ENCODE measurements at places on chromosomes 6 and 20.

- peak; percentile 48 for DNase-seq
Measured at GRCh38 chr6:43812850-43813578, 43.0 kb downstream of the VEGFA start.

DNA sequence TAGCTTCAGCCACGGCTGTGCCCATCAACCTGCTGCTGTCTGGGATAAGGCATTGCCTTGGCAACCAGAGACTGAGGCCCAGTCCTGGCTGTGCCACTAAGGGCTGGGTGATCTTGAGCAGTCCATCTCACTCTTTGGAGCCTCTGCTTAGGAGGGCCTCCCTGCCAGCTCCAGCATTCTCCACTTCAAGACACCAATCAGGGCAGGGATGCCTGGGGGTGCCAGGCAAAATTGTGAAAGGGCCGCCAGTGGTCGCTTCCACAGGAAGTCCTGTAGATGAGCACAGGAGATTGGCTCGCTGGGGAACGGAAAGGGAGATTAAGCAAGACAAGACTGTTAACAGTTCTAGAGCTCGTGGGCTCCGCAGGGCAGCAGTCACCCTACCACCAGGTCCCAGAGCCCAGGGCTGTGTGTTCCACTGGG is at the start of gene RAB44:
TSS of gene RAB44 (plus strand) at position 346 of the 423 bp plus-strand sequence. CDS start 6,410 bp downstream, outside the sequence.
- no peak for DNase-seq

DNA sequence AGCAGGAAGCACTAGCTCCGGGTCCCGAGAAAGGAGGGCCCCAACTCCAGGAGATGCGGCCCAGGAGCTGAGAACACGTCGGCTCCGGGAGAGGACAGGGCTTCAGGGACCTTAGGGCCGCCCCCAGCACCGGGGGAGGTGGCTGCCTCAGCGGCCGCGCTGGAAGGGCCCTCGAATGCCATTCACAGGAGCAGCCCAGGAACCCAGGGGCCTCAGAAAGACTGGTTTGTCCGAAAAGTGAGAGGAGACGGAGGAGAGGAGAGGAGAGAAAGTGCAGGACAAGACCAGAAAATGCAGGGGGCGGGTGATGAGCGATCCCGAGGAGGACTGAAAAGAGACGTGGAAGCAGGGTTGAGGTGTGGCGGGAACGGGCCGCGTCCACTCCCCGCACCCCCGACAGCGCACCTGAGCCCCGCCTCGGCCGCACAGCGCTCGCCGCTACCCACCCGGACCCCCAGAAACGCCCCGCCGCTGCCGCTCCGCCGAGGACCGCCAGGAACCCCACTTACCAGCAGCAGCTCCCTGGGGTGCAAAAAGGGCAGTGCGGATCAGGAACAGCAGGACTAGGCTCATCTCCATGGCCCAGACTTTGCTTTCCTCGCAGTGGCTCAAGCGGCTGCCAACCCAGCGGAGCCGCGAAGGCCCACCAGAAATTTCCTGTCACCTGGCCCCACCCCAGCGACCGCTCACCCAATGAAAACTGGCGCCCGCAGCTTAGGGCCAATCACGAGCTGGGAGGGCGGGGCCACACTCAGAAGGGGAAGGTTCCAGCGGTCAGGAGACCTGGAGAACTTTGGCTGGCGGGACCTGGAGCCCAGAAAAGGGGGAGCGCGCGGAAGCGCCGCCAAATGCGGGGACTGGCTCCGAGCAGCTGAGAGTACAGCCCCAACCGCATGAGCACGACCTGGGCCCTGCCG is 25.4 kb downstream of the HLA-F start:
- peak; percentile 83 for DNase-seq

DNA sequence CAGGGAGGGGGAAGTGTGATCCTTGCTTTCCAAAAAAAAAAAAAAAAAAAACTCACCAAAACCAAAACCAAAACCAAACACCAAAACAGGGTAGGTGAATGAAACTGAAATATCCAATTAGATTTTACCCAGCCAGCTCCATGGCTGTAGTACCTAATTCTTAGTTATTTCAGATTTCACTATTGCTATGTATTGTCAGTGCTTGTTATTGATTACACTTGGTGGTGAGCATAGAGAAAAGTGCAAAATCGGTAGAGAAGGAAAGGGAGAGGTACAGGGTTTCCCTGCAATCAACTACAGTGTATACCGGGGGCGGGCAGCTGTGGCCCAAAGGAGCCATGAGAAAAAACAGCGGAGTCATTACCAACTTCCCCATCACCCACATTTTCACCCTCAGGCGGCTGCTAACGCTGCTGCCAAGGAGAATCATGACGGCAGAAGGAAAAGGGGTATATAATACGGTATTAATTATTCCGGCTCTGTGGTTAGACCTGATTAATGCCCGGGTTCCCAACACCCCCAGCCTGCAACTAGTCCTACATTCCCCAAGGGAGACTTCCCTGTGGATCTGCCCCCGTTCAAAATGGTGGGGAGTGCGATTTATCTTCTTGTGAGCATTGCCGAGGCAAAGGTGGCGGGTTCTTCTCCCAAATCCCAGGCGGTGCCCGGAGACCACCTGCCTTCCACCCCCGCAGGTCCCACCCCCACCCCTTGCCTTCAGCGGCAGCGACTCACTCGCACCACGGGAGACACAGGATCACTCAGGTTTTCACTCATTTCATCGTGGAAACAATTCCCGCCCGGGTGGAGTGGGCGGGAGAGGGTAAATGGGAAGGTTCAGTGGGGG is at the start of gene C6orf62:
TSS of gene C6orf62 (minus strand) at position 30 of the 847 bp plus-strand sequence. CDS start 486 bp downstream, outside the sequence.
- peak; percentile 83 for DNase-seq

- no peak for DNase-seq
Measured at GRCh38 chr6:144066741-144067484, 28.5 kb downstream of the SF3B5 start.

GRCh38 chr6:9455864-9456658 is 958.8 kb downstream of the TFAP2A start:
- DNase-seq: no peak

DNA sequence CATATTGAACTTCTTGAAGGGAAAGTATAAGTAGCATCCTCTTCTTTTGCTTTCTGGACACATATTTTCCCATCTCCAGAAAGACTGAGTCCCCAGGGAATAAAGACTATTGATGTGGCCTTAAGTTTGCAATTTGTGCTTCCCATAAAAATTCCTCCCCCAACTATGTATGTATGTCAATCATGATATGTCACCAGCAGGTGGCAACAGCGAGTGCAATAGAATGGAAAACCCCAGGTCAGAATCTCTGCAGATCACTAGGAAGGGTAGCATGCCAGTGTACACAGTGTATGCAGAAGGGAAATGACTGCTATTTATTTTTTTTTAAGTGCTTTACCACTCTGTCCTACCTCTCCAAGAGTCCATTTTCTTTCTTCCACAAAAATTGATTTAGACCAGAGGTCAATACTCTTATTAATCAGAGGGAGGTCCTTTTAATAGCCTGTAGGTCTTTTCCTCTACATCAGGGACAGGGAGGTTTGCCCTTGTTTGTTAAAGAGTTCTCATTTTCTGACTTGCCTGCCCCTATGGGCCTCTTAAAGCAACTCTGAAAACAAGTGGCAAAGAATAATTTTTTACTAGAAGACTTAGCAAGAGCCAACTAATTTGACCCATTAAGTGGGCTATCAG is 61.4 kb downstream of the BMP2 start:
- DNase-seq: peak; percentile 45

DNA sequence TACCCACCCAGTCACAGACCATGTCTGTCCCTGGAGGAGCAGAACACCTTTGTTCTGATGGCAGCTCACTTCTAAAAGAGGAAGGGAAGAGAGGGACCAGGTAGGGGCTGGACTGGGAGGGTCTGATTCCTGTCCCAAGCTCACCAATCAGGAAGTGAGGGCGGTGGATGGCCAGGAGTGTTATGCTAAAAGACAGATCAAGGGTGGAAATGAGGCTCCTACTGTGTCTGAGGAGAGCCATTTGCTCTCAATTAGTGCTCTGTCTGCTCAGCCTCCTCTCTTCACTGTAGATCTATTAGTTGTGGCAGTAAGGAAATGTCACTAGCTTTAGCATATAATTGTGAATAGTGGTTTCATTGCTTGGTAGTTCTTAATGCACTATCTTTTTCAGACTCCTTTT is 72.5 kb downstream of the ARMC2 start:
- no peak for DNase-seq

GRCh38 chr20:37319151-37319671 is 26.7 kb upstream of the SRC start:
- no peak for DNase-seq

DNA sequence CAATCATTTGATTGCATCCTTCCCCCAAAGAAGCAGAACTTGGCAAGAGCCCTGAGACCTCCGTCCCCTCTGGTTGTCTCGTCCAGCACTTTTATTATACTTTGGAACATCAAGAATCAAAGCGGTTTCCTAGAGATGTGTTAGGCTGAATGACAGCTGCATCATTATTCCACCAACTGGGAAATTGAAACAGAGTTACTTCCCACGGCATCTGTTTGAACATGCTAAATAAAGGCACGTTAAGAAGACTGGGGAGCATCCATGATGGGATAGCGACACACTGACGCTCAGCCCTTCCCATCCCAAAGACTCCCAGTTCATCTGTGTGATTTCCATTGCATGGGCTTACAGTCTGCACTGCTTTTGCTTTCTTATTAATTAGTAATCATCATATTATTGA is 147.8 kb downstream of the TBC1D7 start:
- no peak for DNase-seq

- no peak for DNase-seq
Measured at GRCh38 chr6:128172752-128173682, 272.2 kb upstream of the THEMIS start.

DNA sequence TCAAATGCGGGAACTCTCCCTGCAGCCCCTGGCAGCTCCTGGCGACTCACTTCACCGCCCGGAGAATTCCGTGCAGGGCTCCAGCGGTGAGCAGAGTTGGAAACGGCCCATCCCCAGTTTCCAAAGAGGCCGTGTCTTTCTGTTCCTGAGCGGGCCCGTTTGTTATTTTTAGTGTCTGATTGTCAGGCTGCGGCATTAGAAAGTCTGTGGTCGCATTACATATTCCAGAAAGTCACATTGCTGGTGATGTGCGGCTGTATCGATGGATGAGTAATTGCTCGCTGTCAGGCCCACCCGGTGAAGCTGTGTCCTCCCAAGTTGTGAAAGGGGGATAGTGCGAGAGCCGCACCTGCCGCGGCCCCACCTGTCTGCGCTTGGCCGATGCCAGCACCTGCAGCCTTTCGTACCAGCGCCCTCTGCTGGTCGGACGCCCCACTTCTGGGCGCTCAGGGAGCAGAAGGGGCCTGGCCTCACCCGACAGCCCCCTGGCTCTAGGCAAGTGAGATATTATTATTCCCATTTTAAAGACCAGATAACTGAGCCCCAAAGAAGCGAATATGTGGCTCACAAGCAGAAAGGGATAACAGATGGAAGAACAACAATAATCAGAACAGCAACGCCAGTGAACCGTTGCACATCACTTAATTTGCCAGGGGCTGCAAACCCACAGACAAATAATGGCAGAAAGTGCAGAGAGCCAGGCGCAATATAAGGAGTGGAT is 244.9 kb downstream of the TSHZ2 start:
- peak; percentile 47 for DNase-seq

GRCh38 chr6:148578837-148579565 is 167.8 kb upstream of the UST start:
- DNase-seq: no peak

GRCh38 chr6:108847738-108848115 is 495 bp upstream of the ARMC2 start:
- DNase-seq: no peak

DNA sequence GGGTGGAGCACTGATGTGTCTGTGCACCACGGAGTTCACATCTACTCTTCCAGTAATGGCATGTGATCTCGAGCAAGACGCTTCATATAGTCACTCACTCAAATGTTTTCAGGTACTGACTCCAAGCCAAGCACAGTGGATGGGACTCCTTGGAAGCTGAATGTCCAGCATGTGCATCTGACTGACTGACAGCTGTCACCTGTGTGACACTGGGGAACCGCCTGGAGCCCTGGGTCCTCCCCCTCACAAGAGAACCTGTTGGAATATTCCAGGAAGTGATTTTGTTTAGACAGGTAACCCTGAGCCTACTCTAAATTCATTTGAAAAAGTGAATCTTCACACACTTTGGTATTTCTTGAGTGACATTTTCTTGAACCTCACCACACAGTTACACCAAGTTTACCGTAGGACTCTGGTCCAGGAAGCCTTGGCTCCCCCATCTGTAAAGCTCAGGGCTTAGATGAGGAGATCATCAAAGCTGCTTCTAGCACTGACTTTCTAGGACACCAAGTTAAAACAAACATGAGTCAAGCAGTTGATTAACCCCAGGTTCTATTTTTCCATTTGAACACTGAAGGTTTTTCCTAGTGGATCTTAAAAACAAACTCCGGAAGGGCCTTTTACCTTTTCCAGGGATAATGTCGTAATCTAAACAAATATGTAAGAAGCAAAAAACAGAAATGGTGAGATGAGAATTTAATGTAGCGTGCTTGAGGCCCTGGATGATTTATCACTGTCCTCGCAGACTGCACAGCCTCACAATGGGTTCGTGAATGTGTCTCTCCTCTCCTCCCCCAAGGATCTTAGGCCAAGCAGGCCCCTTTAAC is 50.1 kb downstream of the EDN3 start:
- no peak for DNase-seq

- no peak for DNase-seq
Measured at GRCh38 chr6:111503194-111503593, 20.2 kb upstream of the REV3L start.

- DNase-seq: no peak
Measured at GRCh38 chr6:154466139-154466538, 44.3 kb downstream of the CNKSR3 start.

GRCh38 chr6:95804847-95805541 is 210.8 kb upstream of the FUT9 start:
- DNase-seq: no peak

DNA sequence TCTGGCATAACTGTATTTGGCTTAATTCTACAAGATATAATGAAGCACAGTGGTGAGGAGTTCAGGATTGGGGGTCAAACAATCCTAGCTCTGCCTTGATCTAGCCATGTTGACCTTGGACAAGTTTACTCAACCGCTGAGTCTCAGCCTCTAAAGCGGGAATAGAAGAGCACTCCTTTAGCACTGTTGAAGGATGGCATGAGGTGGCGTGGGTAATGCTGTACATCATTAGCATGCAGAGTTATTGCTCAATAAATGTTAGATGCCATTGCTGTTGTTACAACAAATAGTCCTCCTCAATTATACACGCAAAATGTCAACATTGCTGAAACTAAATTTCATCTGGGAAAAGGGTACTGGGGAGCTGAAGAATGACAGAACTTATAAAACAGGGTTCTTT is 78.6 kb downstream of the KIF13A start:
- DNase-seq: no peak

GRCh38 chr20:56630086-56630493 is 984 bp downstream of the TFAP2C start:
- DNase-seq: no peak

DNA sequence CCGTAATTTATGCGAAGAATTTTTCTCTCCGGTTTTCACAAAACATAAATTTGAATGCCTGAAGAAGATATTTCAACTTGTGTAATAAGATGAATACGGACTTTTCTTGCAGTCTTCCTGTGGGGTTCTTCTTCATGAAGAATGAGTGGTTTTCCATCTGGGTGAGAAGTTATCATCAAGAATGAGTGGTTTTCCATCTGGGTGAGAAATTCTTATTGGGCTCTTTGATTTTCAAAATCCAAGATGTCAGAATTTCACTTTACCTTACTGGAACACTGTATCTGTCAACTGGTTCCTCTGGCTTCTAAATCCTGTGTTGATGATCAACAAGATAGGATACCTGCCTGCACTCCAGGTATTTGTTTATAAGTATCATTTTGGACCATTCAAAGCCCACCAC is 160.1 kb upstream of the C6orf118 start:
- no peak for DNase-seq

GRCh38 chr6:44795326-44795725 is 407.8 kb downstream of the CDC5L start:
- no peak for DNase-seq

GRCh38 chr6:108549741-108550140 is 11.0 kb upstream of the FOXO3 start:
- DNase-seq: no peak
